Prostate gland (tissue), 2 donors: ENCODE measurements at places on chromosomes 11 and 22. TPM values are rescaled to one million over a fixed set of nuclear protein-coding genes. Genes with fewer than 3 reads are reported as not detected.
A peak's percentile ranks its signal among the peaks of the same experiment; 100 is the strongest.

The NEFH gene
- 887 TPM for total RNA-seq

The KCNE3 gene
- total RNA-seq, result 8.2 TPM

GRCh38 chr22:27401321-27401720, 400.2 kb downstream of the MN1 start:
- no peak for DNase-seq

GRCh38 chr11:73404048-73404447, 27.8 kb downstream of the RELT start:
- no peak for DNase-seq

DNA sequence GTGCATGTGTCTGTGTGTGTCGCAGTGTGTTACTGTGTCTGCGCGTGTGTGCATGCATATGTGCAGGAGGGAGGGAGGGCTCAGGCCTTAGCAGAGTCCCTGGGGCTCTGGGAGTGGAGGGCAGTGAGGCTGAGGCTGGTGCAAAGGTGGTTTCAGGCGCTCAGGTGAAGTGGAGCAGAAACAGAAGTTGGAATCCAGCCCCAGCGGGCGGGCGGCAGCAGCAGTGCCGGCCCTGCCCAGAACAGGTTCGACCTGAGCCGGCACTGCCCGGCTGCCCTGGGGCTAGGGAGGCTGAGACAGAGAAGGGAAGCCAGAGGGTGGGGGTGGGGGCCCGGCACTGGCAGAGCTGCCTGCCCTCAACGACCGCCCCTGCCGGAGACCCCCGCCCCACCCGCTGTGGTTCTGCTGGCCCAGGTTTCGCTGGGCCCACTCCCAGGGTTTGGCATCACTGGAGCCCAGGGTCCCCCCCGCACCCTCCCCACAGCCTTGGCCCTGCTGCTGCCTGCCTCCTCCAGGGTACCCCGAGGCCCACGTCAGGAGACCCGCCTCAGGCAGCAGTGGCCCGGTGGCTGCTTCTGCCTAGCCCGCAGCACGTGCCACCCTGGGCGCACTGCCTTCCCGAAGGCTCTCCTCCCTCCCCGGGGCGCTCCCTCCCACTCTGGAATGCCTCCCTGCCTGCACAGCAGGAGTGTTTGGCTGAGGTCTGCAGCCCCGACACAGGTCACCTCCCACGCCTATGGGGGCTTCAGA, 13.3 kb downstream of the ASCL2 start:
- peak; percentile 85 for DNase-seq
